ENCODE measurements at places on chromosomes 2 and 18.
A peak's percentile ranks its signal among the peaks of the same experiment; 100 is the strongest.

GRCh38 chr2:85129861-85130260 is 3.3 kb upstream of the TCF7L1 start:
- DNase-seq: no peak

DNA sequence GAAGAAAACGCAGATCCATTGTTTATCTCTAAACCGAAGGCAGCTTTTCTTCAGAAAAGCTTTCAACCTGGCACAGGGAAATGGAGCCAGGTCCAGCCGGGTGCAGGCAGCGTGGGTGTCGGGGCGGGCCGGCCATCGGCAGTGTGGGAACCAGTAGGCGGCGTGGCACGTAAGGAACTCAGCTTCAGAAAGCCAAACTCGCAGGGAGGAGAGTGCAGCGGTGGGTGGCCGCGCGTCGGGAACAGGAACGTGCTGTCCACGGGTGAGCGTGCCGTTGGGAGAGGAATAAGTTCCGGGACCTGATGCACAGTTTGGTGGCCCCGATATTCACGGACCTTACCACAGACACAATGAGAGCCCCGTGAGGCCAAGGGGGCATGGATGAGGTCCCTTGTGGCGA is 270.4 kb downstream of the TWIST2 start:
- no peak for DNase-seq

DNA sequence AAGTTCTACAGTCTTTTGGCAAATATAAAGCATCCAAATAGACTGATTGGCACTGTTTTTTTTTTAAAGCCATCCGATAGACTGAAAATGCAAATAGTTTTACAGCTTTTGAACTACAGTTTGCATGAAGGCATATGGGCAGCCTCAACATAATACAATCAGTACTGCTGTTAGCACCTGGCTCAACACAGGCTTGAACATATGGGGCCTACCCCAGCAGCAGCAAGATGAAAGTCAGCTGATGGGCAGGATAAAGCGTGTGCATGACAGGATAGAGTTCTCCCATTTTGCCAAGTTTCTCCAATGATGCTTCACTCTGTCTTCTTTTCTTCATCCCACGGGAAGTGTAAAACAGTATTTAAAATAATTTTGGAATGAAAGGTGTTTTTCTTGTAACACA is 1.3 kb upstream of the AKAIN1 start:
- no peak for DNase-seq

DNA sequence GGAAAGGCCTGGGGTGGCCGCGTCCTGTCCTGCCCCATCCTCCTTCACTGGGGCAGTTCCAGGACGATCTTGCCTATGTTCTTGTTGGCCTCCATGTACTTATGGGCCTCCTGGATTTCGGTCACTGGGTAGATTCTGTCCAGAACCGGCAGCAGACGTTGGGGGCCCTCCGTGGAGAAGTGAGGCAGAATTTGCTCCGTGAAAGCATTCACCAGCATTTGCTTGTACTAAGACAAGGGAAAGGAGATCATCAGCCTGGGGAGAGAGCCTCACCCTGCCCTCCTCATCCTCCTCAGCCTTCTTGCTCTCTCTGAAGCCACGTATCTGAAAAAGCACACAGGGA is 1.4 kb upstream of the SF3B6 start:
- DNase-seq: no peak

DNA sequence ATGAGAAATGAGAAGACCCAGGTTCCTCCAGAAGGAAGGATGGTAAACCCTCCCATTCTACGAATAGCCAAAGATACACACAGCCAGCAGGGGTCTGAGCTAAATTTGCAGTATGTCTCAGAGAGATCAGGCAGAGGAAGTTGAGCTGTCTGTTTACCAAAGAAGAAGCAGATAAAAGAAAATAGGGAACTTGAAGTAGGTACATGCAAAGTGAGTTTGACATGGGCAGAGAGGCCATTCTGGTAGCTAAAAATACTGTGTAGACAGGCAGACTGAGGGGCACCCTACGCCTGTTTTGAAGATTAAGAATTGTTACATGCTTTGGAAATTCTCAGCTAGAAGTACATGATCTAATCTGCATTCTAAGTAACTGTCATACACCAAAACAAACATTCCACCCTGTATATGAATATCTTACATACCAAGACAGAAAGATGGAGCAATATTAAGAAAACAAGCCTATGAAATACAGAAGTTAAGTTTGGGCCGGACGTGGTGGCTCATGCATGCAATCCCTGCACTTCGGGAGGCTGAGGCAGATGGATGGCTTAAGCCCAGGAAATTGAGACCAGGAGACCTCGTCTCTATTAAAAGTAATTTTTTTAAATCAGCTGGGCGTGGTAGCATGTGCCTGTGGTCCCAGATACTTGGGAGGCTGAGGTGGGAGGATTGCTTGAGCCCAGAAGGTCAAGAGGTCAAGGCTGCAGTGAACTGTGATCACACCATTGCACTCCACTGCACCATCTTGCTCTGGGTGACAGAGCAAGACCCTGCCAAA is 157.9 kb downstream of the ANKRD44 start:
- no peak for DNase-seq

- no peak for DNase-seq
Observed at GRCh38 chr18:1846640-1847039, 724.7 kb downstream of the METTL4 start.

GRCh38 chr2:37631292-37631691 is 40.1 kb downstream of the CDC42EP3 start:
- no peak for DNase-seq

- DNase-seq: no peak
Observed at GRCh38 chr2:138215958-138216357, 251.7 kb downstream of the HNMT start.

GRCh38 chr2:157506586-157506985 is 62.7 kb upstream of the CYTIP start:
- DNase-seq: no peak

DNA sequence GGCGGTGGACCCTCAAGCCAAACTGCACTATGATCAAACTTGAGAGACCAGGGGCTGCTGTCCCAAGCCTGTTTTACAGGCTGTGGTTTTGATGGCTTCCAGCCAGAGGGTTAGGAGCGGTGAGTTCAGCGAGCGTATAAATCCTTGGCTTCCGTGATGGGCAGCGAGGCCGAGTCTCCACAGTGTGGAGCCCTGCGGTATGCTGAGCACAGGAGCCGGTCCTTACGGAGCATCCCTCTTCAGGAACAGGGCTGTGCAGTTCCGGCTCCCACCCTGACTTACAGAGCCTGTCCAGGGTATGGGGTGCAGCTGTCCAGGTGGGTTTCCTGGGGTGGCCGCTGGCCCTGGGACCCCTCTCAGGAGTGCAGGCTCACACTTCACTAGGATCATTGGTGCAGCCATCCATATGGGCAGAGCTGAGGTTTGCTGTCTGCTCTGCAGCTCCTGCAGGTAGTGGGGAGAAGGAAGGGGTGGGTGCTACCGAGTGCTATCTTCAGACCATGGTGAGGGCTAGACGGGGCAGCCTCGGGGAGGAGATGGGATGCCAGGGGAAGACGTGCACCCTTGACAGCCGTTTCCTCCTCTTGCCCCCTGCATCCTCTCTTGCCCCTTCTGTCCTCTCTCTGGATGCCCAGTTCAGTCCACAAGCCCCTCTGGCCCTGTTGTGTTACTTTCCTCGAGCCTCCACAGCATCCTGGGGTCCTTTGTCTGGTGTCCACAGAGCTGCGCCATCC is 104.3 kb downstream of the FAM210A start:
- no peak for DNase-seq

DNA sequence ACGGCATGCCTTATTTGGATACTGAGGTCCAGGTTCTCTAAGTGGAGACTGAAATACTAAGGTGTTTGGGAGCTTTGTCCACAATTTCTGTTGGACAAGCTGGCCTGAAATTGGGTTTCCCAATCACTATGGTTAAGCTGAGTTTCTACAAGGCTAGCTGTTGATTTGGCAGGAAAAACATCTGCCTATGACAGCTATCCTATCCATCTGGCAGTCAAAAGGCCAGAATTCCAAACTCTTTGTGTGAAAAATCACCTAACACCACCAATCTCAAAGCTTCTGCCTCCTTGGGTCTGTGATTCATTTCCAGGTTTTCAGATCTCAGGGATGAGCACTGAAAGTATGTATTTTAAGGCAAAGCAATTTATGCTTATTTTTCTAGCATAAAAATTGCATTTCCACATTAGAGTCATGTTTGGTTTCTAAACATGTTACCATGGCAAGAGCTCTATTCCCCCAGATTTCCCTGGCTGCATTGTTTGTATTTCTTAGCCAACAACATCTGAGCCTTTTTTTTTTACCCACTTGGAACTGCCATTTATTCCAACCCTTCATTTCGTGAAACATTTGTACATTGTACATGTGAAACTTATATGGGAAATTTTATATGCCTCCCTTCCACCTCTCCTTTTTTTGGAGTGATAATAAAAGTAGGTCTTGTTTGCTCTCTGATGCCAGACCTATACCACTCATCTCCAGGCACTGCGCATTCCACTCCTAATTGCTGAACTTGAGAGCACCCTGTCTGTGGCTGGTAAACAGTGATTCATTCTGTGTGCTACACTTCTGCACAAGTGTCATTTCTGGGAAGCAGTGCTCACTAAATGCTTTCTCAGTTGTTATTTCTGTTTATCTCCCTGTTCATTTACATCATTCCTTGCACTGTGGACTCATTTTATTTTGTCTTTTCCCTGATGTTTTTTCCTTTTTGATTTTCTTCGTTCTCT is 15.9 kb upstream of the CCDC85A start:
- peak; percentile 33 for DNase-seq

GRCh38 chr2:8803658-8804379 is 33.6 kb downstream of the KIDINS220 start:
- peak; percentile 96 for DNase-seq
